ENCODE measurements at places on chromosomes 2 and 18.

GRCh38 chr2:211745295-211746097 lies 793.1 kb downstream of the ERBB4 start:
- DNase-seq: peak; percentile 9

- no peak for DNase-seq
Observed at GRCh38 chr2:62473246-62473827, 32.7 kb downstream of the TMEM17 start.

DNA sequence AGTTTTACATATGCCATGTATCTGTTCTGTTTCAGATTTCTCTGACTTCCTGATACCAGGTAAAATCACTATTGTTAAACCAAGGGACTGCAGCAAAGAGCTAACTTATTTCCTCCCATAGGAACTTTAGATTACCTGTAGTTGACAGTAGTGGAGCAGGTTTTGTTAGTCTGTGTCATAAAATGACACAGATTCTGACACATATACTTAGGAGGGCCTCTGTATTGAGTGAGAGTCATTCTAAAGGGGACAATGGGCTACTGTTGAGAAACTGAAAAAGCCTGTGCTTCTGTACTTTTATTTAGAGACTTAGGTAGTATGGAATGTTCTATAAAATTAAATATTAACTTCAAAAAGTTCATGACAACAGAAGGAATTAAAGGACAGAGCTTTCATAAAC lies 48.2 kb downstream of the KCMF1 start:
- DNase-seq: no peak

DNA sequence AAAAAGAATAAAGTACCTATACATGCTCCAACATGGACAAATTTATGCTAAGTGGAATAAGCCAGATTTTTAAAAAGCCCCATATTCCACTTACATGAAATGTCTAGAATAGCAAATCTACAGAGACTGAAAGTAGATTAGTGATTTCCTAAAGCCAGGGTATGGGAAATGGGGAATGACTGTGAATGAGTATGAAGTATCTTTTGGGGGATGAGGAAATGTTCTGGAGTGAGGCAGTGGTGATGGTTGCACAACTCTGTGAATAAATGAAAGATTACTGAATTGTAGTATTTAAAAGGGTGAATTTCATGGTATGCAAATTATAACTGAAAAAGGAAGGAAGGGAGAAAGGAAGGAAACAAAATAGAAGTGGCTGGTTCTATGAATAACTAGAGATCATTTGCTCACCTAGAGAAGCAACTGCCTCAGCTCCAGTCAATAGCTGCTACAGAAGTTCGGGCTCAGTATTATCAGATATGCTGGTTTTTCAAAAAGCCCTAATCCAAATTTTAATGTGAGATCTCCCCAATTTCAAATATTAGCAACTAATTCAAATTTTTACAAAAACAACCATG lies 39.3 kb downstream of the MAP3K2 start:
- no peak for DNase-seq

DNA sequence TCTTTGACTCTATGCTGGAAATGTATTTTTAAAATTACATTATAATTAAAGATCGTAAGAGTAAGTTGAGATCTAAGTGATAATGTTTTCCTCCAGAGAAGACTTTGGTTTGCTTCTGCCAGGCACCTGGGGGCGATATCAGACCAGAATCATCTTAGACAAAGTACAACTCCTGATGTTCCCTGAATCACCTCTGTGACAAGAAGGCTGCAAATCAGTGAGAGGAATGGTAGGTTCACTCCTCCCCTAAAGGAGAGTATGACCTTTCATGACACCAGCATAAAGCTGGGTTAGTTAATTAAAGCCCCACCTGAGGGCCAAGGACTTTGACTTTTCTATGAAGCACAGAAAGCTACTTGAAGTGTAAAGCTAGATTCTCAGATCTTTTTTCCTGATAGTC lies 114.4 kb upstream of the DTNA start:
- DNase-seq: no peak

- DNase-seq: no peak
Observed at GRCh38 chr2:197141702-197142473, 168.7 kb downstream of the ANKRD44 start.

- DNase-seq: no peak
Observed at GRCh38 chr18:8972116-8972515, 130.4 kb upstream of the NDUFV2 start.

DNA sequence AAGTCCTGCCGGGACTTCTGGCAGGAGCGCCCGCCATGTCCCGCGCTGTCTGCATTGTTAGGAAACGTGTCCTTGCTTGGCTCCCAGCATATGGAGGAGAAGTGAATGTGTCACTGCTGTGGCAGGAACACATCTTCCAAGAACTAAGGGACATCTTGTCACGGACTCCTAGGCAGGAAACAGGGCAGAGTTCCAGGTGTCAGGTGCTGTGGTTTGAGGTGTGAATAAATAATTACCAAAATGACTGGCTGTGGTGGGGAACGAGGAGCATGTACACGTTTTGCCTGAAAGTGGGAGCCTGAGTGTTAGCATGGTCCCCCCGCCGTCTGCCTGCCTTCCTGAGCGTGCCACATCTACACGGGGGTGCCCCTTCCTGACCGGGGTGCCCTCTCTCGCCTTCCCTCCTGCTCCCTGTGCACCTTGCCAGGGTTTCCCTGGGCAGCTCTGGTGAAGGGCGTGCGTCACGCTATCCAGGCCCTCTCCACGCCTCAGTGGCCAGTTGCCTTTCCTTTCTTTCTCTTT lies 237.5 kb downstream of the LDLRAD4 start:
- no peak for DNase-seq

- no peak for DNase-seq
Observed at GRCh38 chr18:62558015-62558663, 35.3 kb downstream of the ZCCHC2 start.

GRCh38 chr18:67770520-67770919 lies 254.0 kb upstream of the DSEL start:
- DNase-seq: no peak

DNA sequence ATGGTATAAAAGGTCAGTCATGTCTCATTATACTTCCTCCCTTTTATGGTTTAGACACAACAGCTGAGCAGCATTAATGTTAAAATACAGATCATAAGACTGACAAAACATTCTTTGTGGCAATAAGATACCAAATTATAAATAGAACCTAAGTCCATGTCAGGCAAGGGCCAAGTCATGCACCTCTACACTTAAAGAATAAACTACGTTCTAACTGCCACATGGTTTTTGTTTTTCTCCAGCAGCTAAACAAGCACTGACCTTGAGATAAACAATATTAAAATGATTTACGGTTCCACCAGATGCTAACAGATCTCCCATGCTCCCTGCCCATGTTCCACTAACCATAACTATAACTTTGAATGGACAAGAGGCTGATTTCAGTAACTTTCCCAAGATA lies 368.6 kb upstream of the TFPI start:
- no peak for DNase-seq

DNA sequence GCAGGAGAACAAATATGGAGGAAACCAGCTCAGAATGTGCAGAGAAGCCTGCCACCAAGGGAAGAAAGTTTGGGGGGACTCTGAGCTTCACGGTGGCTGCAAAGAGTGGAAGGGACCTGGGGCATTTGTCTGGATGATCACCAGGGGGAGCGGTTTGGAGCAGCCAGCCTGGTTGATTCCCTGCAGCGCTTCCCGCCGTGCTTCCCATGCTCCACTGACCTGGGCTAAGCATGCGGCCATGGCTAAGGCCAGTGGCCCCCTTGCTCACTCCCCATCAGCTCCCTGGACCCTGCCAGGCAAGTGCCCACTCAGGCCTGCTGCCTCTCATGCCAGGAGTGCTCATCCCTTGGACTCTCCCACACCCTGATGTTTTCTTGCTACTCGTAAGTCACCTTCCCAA lies 27.0 kb downstream of the NTSR2 start:
- DNase-seq: no peak

GRCh38 chr2:45205985-45206384 lies 196.7 kb upstream of the SIX2 start:
- DNase-seq: no peak

GRCh38 chr2:221524158-221524557 lies 47.9 kb downstream of the EPHA4 start:
- DNase-seq: no peak
